ENCODE measurements at places on chromosomes 3 and 15. TPM values are rescaled to one million over a fixed set of nuclear protein-coding genes. Genes with fewer than 3 reads are reported as not detected.

- DNase-seq, result no peak
Measured at GRCh38 chr15:93825682-93826081, 405.7 kb upstream of the MCTP2 start.

The PATL2 gene
- 0.21 TPM for total RNA-seq

- DNase-seq, result no peak
Measured at GRCh38 chr3:54792584-54792983, 135.3 kb downstream of the LRTM1 start.

DNA sequence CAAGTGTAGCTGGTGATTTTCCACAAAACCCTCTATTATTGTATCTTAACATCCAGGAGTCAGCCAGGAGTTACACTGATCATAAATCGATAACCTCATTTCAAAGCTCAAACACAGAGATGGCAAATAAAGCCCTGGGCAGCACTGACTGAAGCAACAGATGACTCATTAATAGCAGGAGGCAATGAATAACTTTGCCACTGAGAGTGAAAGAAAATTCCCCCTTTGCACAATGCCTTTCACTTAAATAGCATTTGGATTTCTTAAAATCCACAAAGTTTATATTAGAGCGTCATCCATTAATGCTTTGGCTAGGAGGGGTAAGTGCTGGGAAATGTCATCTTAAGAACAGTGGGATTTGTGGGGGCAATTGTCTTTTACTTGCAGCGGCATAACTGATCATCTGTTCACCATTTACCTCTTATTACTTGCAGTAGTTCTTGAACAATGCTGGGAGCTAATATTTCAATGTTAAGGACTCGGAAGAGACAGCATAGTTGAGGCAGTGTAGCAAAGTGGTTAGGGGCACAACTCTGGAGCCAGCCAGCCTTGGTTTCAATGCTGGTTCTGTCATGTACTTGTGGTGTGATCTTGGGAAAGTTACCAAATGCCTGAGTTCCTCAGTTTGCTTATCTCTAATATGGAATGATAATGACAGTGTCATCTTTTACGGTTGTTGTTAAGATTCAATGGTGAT, 630.4 kb upstream of the TBL1XR1 start:
- peak; percentile 10 for DNase-seq

DNA sequence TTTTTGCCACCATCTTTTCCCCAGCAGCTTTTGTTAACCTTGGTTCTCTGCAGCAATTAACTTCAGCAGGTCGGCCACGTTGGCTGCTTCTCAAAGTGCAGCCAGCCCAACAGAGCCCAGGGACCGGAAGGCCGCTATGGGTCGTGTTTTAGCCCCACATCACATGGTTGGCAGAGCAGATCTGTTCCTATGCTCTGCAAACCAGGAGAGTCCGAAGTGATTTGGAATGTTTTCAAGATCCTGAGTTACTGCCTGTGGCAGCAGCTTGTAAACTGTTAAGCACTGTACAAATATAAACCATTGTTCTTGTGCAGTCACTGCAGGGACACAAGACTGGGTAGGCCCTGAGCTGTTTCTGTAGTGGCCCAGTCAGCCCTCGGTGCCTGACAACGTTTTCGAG, 69.6 kb upstream of the MYZAP start:
- DNase-seq, result no peak

The CILP gene
- total RNA-seq, result 0.13 TPM

- no peak for DNase-seq
Measured at GRCh38 chr3:23981136-23981535, 36.0 kb downstream of the NR1D2 start.

GRCh38 chr15:66877477-66878271, 175.6 kb downstream of the SMAD6 start:
- DNase-seq, result no peak

DNA sequence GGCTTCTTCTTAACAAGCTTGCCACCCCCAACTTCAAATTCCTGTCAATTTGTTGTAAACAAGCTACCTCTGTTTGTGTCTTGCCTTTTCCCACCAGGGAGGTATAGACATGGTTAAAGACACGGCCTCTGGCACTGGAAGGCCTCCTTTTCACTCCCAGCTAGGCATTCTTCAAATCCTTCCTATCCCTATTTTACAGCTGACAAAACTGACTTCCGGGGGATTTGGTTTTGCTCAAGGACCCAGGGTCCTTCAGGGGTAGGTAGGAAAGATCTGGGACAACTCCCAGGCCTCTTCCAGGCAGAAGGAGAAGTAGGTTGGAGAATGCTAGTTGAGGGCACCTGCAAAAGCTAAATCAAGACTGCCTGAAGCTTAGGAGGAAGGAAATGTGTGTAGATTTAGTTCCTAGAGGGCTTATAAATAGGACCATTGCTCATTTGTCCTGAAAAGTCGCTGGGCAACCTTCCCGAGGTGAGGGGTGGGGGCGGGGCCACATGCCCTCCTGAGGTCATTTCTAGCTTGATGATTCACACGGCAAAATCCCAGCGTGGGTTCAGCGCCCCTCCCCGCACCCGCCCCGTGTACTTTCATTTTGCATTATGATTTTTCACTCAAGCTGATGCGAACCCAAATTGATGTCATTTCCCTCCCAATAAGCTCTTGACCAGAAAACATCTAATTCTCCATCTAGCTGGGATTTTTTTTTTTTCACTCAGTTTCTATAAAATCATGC, 365.5 kb downstream of the SHQ1 start:
- peak; percentile 37 for DNase-seq
